ENCODE measurements at places on chromosomes 3 and 15.
A peak's percentile ranks its signal among the peaks of the same experiment; 100 is the strongest.

GRCh38 chr3:178480795-178481194 is 55.4 kb upstream of the KCNMB2 start:
- DNase-seq, result no peak

- DNase-seq, result no peak
Observed at GRCh38 chr15:58298879-58299850, 132.6 kb upstream of the LIPC start.

- DNase-seq, result no peak
Observed at GRCh38 chr3:138082992-138083386, 32.4 kb downstream of the DZIP1L start.

DNA sequence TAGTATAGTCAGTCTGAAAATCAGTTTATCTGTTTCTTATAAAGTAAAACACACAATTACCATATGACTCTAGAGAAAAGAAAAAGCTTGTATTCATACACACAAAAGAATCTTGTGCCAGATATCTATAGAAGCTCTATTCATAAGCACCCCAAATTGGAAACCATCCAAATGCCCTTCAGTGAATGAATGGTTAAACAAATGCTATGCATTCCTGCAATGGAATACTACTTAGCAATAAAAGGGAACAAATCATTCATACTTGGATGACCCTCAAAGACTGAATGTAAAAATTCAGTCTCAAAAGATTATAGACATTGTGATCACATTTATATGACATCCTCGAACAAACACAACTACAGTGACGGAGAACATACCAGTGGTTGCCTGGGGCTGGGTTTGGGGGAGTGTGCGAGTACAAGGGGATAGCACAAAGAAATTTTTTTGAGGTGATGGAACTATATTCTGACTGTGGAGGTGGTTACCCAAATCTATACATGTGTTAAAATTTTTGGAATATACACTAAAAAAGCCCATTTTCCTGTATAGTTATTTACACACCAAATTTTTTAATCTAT is 680.6 kb downstream of the NTRK3 start:
- no peak for DNase-seq

DNA sequence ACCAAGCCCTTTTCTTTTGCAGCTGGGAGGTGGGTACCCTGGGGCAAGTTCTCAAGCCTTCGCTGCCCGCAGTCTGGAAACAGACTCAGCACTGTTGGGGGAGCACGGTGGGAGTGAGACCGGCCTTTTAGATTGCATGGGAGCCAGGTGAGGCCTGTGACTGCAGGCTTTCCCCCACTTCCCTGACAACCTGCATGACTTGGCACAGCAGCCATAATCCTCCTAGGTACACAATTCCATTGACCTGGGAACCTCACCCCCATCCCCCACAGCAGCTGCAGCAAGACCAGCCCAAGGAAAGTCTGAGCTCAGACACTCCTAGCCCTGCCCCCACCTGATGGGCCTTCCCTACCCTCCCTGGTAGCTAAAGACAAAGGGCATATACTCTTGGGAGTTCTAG is 52.2 kb upstream of the CCDC80 start:
- no peak for DNase-seq

DNA sequence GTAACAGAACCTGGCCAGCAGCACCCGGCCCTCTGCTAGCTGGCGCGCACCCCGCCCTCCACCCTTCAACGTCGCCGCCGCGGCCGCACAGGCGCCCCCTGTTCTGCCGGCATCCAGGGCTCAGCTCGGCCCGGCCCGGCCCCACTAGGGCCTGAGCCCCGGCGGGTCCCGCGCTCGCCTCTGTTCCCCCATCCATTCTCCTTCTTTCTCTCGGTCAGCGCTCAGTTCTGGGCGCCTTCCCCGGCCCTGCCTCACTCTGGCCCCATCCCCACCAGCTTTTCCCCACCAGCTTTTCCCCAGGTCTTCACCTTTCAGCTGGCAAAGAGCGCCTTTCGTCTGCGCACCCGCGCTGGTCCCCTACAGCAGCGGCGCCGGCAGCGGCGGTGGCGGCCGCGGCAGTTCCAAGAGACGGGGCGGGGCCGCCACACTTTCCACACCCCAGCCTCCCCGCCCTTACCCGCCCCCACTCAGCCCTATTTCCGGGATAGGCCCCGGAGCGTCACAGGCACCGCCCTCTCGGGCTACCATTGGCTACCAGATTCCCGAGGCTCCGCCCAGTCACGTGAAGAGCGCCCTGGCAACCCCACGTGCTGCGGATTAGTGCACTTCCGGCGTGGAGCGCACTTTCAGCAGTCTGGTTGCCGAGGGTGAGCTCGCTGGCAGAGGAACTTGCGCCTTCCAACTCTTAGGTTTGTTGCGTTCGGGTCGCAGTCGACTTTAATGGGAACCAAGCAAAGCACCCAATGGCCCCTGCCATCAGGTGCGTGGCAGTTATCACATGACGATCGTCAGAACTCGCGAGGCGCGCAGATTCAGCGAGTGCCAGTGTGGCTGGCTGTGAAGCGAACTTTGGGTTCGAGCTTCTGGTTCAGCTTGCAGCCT is at the start of gene EIF5A2:
TSS of gene EIF5A2 (minus strand) at position 403 of the 882 bp plus-strand sequence. CDS start 831 bp downstream, outside the sequence.
- peak; percentile 96 for DNase-seq

DNA sequence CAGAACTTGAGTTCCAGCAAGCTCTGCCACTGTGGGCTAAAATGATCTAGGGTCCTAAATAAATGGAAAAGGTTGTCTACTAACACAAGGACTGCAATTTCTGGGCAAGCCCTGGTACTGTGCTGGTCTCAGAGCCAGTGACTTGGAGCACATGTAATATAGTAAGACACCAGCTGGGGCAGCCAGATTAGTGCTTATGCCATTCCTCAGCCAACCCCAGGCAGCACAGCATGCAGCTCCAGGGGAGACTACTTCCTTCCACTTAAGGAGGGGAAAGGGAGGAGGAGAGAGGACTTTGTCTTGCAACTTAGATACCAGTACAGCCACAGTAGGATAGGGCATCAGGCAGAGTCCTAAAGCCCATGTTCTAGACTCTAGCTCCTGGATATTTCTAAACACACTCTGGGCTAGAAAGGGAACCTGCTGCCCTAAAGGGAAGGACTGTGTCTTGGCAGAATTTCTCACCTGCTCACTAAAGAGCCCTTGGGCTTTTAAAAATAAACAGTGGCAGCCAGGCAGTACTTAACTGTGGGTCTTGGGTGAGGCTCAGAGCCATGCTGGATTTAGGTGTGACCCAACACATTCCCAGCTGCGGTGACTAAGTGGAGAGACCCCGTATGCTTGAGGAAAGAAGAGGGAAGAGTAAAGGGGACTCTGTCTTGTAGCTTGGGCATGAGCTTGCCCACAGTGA is 223.7 kb upstream of the BCHE start:
- no peak for DNase-seq

- DNase-seq, result no peak
Observed at GRCh38 chr3:172145031-172145686, 105.8 kb downstream of the FNDC3B start.

DNA sequence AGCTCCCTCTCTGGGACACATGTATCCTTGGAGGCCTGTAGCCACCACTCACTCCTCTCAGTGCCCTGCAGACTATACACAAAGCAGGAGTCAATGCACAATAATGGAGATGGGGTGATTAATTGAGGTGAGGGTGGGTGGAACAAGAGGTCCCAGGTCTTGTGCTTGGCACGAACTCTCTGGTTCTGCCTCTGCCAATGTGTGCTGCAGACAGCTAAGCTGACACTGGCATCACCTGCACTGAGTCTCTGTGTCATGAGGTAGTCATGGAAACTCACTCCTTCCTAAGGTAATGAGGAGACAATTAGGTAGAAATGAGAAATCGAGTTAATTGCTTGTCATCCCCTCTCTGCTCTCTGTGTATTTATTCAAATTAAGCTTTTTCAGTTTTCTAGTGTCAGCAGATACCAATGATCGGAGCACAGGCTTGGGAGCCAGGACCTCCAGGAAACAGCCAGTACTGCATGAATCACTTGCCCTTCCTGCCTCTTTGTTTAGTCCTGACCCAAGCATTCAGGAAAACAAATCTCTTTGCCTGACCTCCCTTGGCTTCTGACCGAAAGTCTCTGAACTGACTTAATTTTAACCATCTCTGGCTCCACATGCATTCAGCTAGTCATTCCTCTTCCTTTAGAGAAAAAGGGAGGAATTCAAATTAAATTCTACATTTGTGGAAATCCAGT is 56.7 kb downstream of the DRD3 start:
- no peak for DNase-seq

DNA sequence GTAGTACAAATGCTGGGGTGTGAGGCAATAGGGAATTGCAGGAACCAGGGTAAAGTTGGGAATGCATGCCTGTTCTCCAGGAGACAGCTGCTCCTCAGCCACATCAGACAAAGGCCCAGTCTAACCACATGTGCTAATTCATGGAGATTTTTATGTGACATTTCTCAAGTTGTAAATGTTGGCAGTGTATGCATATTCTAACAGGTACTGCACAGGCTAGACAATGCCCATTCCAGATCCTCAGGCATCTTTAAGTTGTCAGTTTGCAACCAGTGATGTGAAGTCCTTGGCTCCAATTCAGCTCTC is 84.9 kb downstream of the EEFSEC start:
- DNase-seq, result no peak

DNA sequence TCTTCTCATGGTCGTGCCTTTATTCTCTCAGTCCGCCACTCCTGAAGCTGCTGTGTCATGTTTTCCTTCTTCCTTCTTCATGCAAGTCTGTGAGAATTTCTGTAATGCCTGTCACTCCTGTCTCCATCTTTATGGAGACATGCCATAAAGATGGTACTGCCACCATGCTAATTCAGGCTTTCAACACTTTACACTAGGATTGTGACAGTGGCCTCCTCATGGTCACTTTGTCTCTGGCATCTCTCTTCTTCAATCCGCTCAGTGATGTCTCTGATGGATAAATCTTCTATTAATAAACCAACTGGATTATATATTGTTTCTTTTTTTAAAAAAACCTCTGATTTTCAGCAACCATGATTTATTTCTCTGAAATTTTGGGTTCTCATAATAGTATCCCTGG is 18.1 kb downstream of the PPM1L start:
- DNase-seq, result no peak

DNA sequence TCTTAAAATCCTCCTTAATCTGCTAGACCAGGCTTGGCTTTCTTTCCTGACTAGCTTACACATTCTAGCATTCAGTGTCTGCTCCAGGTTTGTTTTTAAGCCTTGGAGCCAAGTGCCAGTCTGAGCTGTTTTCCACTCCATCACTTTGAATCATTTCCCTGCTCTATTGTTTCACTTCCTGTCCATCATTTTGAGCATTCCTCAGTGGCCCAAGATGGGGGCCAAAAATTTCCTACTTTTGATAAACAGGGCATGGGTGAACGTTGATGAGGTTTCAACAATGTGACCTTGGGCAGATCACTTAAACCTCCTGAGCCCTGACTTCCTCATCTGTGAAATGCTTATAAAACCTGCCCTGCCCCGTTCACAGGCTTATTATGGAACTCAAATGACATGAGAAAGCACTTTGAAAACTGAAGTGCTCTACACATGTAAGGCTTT is 4.4 kb downstream of the CYP19A1 start:
- DNase-seq, result no peak

DNA sequence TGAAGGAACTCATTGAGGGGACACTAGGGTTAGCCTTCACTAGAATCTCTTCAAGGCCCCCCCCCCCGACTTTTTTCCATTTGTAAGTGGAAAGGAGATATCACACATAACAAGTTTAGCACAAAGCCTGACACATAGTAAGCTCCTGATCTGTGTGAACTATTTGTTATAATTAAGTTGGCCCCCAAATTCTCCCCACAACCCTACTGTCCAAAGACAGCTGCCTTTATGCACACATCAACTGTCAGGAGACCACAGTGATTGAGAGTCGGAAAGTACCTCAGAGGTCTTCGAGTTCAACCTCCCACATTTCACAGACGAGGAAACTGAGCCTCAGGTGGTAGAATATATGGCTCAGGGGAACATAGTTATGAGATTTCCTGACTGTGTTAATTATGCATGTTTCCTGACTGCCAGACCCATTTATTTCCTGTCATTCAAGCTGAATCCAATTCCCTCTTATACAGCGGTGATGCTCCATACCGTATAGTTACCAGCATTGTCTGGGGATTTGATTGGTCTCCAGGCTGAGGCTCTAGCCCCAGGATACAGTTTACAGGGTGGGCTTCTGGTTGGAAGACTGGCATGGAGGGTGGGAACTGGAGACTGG is 227.4 kb upstream of the CMC1 start:
- no peak for DNase-seq

DNA sequence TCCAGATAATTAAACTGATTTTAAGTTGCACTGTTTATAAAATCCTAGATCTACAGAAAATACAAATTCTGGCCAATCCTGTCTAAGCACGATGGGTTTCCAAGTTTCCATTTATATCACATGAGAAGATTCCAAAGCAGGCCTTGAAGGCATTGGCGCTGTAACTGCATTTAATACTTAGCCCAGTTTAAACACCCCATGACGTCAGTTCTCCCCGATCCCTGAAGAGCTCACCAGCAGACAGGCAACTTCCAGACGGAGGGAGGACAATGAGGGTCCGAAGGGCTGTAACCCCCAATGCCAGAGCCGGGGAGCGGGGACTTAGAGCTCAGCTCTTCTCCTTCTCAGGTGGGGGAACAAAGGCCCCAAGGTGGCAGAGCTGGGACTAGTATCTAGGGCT is 117.3 kb downstream of the XXYLT1 start:
- no peak for DNase-seq

DNA sequence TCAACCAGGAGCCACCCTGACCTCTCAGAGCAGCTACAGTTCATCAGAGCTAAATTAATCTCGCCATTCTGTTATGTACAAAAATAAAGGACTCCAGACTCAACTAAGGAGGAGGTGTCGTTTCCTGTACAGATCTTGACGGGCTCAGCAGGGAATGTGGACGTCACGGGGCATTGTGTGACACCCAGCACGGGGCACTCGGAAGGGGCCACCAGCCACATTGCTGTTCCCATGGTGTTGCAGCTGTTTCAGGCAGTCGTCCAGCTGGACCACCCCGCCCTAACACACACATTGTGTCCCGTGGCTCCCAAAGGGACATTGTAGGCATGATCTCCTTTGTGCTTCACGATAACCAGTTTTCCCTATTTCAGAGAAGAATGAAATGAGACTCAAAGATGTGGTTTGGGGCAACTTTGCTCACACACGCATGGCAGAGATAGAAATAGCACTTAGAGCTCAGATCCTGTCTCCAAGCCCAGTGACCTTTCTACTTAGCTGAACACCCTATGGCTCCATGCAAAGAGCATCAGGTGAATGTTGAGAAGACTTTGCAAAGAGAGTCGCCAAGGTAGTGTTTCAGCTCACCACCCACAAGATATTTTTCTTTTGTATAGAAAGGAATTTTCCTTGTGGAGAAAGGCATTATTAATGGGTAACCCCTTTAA is 5.5 kb downstream of the SSUH2 start:
- DNase-seq, result no peak

GRCh38 chr3:175103298-175103697 is 244.2 kb downstream of the NAALADL2 start:
- DNase-seq, result no peak

Measured in activated CD4-positive, alpha-beta T cell treated with anti-CD3 and anti-CD28 coated beads, Interleukin-2, amount 50 U/mL, for 48 hours (primary cell).